ENCODE measurements at places on chromosomes 1 and 21.

DNA sequence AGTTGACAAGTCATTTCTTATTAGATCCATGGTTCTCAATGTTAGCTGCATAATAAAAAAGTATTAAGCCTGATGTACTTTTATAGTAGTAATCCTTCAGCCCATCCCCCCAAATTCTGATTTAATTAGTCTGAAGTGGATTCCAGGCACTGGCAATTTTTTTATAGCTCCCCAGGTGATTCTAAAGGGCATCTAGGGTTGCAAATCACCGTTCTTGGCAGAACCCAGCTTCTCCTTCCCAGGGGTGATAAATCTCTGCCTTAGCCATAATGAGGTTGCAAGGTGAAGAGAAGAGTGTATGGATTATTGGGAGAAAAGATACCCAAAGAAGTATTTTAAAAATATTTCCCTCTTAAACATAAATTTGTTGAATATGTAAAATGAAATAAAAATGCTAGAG lies 43.0 kb upstream of the RXRG start:
- DNase-seq, result no peak

- DNase-seq, result no peak
Measured at GRCh38 chr1:102071451-102071850, 74.7 kb upstream of the OLFM3 start.

DNA sequence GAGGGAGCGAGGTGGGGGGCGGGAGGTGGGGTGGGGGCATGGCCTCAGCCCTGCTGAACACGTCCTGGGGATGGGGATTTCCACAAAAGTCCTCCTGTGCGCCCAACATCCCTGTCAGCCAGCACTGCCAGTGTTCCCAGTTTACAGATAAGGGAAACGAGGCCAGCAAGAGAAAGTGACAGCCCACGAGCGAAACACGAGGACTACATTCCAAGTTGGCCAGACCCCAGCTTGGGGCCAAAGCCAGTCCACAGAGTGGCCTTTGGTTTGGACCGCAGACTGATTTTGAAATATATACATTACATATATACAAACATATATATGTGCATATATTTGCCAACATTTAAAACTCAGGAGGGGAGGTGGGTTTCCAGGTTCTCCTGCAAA lies 5.0 kb downstream of the FBXO2 start:
- DNase-seq, result no peak

DNA sequence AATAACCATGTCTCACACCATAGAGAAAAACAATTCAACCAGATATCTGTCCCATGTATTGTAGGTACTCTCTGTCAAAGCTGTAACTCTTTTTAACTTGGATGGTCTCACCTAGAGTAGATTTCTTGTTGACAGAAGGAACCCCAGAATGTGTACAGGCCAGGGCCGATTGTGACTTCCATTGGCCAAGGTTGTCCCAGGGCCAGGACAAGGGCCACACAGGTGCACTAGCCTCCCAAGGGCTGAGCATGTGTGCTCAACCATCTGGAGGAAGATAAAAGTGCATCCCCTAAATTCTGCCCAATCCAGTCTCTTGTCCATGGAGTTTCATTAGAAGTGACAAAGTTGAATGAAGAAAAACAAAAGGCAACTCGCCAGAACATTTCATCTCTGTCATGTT lies 51.8 kb downstream of the SETD4 start:
- DNase-seq, result no peak

GRCh38 chr1:152328801-152329391 lies 3.9 kb upstream of the FLG start:
- no peak for DNase-seq

GRCh38 chr1:187819086-187819485 lies 990.3 kb downstream of the PLA2G4A start:
- DNase-seq, result no peak

DNA sequence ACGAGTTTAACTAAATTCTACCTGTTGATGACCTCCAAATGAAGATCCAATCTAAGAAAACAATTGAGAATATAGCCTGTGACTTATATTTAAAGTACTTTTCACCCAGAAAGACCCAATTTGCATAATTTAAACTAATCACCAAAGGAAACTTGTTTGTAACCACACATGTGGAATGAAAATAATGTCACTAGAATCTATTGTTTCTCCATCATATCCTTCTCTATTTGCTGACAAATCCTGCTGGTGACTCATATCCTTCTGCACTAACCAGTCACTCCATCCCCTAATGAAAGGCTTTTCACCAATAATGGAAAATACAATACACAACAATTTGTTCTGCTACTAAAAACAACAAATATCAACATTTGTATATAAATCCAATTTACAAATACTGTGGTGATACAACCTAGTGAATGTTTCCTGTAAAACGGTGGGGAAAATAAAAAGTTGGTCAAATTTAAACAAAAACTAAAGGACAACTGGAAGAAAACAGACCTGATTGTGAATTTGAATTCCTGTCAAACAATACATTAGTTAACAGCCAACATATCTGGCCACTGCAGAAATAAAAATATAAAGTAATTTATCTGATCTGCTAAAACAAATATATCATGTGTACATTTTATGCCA lies 6.5 kb downstream of the PTP4A2 start:
- DNase-seq, result no peak

- DNase-seq, result no peak
Measured at GRCh38 chr1:55049271-55049913, 10.0 kb downstream of the PCSK9 start.

GRCh38 chr21:44752671-44753235 lies 41.4 kb upstream of the TSPEAR start:
- peak; percentile 75 for DNase-seq

DNA sequence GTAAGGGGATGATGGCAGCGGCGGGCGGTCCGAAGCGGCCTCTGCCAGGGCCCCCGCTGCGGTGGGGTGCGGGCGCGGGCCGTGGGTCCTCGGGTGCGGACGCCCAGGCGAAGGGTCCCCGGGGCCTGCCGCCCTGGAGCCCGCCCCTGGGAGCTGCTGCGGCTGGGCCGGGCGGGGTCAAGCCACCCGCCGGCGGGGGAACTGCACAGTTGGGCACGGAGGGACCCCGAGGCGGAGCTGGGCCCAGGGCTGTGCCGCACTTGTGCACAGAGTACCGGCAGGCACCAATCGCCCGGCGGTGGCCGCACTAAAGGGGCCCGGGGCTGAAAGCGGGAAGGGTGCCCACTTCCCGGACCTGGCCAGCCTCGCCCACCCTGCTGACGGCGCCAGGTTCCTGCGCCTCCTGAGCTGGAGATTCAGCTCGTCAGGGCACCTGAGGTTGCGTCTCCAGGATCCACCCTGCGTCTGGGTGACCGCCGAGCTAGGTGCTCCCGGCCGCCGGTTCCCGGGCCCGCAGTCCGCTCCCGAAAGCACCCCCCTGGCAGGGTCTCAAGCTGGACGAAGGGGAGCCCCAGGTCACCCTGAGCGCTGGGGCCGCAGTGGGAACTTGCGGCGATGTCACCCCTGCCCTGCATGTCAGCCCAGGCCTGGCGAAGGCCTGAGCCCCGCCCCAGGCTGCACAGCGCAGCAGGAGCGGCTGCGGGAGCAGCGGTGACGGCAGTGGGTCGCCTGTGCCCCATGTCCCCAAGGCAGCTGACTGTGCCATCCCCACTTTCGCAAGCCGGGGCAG lies 56.7 kb upstream of the ETV3 start:
- DNase-seq, result no peak

DNA sequence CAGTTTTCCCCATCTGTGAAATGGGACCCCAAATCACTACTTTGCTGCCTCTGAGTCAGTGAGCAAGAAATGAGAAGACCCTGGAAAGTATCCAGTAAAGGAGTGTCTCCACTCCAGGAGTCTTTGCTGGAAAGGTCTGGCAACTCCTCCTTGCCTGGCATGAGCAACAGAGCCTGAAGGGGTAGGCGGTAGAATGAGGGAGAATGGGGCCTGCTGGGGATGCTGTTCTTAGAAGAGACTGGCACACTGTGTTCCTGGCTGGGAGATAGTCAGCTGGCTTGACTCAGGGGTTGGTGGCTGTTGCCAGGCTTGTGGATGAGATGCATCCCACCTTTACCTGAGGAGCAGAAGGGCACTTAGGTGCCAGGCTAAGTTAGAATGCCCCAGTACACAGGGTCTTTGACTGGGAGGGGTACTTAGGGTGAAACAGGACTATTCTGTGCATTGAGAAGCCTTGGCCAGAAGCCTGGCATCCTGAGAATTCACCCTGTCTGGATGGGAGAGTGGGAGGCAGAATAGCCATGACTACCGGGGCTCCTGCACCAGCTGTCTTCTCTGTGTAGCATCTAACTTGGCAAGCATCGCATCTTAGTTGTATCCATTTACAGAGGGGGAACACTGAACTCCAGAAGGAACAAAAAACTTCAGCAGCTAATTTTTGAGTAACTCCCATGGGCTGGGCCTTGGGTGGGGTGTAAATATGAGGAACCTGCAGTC lies 2.5 kb downstream of the MFSD2A start:
- peak; percentile 62 for DNase-seq

GRCh38 chr1:232767305-232768074 lies 37.7 kb upstream of the MAP10 start:
- DNase-seq, result peak; percentile 51

- DNase-seq, result no peak
Measured at GRCh38 chr1:44485934-44486460, 80.9 kb downstream of the RNF220 start.

DNA sequence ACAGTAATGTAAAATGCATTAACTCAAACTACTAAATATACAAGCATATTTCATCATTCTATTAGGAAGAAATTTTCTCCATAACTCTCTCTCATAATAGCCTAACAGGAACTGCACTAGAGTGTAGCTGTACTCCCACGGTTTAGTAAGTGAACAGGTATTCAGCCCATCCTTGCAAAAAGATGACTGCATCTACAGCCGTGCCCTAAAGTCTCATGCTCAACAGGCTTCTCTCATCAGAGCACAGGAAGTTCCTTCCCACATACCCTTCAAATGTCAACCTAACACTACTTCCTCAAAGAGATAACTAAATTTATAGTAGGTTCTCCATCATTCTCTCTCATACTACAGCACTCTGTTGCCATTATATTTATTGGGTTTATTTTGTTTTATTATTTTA lies 251.6 kb downstream of the AKT3 start:
- DNase-seq, result no peak

Data from muscle of leg (tissue), 16 donors.